RCC 7860 (cell line): ENCODE measurements at places on chromosomes 13 and 19.
A peak's percentile ranks its signal among the peaks of the same experiment; 100 is the strongest.

DNA sequence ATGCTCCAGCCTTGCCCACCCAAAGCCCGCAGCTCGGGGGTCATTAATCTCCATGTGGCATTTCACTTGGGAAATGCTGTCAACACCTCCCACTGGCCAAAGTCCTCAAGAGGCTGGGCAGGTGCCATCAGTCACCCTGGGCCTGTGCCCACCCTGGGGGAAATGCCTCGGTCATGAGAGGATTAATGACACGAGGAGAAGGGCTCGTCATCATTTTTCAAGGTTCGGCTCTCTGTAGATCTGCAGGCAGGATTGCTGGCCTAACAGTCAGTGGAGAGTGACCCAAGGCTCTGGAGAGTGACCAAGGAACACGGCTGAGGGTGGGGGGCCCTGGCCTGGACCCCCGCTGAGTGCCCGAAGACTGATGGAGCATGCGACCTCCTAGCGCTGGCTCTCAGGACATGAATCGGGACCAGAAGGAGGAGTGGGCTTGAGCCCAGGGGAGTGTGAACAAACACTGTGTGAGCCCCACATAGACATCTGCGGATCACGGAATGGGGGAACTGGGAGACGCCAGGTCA is 15.2 kb upstream of the KCTD15 start:
- DNase-seq = no peak

DNA sequence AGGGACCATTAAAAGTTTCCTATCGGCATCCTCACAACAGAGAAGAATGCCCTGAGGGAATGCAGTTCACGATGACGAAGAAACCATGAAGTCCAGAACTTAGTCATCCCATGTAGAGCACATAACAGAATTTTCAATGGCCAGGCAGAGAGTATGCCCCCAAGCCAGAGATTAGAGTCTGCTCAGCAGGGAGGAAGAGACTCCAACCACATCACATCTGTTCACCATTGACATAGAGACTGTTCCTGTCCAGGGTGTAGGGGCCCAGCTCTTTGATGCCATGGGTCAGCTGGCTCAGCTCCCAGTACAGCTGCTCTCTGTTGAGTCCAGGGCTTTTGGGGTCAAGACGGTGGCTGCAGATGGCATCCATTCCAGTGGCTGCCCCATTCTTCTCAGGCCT is 68.2 kb downstream of the MBD3L1 start:
- no peak for DNase-seq

DNA sequence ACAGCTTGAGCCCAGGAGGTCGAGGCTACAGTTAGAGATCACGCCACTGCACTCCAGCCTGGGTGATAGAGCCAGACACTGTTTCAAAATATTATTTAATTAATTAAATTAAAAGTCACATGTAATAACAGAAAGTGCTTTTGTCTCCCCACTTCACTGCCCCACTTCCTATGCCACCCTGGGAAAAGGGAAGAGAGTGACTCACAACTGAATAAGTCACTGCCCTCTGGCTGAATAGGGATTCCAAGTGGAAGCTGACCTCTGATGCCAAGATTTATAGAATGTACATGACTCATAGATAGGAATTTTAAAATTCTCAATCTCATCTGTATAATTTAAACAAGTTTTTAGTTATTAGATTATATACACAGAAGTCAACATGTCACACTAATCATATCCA is 22.2 kb upstream of the ERVV-1 start:
- peak; percentile 79 for DNase-seq

DNA sequence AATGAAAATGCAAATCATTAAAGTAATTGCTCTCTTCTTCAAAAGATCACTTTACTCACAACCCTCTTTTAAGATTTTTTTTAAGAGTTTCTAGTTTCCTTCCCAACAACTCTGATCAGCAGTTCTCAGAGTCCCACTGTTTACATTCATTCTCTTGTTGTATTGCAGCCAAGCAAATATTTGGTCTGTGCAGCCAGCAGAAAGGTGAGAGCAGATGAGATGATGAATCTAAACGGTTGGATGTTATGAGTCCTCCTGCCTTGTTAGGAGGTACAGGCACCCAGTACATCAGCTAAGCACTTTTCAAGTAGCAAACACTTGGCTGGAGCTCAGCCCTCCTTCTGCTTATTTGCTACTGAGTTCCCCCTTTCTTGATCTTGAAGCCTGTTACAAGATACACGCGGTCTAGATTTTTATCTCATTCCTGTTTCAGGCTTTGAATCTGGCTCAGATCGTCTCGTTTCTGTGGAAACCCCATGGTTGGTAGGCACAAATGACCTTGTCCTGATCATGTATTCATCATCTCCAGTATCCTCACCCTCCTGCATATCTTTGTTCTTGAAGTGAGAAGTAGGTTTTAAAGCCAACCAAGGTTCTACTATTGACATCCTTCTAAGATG is 300.7 kb downstream of the DCT start:
- no peak for DNase-seq

GRCh38 chr19:19566306-19566705 is 28.2 kb downstream of the CILP2 start:
- DNase-seq = peak; percentile 38

DNA sequence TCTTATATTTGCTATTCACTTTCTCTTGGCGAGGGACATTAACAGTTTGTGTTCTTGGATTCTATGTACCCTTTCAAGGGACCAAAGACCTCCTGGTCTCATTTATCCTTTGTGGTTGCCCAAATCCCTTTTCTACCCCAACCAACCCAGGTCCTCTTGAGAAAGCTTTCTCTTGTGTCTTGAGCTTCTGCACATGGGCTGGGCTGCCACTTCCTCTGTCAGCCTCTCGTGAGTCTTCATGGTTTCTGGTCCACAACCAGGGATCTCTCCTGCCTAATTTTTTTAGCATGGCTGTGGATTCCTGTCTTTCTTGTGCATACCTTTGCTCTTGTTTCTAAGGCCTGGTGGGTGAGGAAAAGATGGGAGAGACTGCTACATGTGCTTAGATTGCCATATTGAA is 14.9 kb downstream of the TIMM13 start:
- DNase-seq = no peak

GRCh38 chr19:39532233-39533002 is at the start of gene EID2B:
TSS of gene EID2B (minus strand) at chr19:39532852. CDS start at chr19:39532802, 50 bp downstream.
- peak; percentile 89 for DNase-seq

DNA sequence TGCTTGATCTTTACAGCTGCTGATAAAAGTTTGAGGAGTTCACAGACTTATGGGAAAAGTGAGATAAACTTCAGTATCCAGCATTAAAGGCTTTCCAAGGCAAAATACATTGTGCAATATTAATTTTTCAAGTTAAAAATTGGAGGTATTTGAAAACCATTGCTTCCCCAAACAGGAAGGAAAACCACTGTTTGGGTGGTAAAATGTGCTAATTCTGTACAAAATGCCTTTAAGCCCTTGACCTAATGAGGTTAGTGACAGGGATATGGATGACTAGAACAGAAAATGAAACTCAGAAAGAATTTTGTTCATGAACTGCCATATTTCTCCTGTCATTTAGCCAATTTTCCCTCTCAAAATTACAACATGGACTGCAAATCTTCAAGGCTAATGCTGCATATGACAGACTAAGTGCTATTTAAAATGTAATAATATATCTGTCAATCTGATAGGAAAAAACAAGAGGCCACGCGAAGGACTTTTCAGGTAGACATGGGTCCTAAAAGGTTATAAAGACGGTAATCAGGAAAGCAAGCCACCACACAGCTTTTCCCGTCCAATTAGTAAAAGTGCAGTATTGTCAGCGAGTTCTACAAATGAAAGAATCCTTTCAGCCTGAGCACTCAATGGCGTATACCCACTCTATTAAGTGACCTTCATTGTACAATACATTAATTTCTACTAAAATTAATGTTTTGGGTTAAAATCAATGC is 212.8 kb downstream of the ENOX1 start:
- DNase-seq = no peak

DNA sequence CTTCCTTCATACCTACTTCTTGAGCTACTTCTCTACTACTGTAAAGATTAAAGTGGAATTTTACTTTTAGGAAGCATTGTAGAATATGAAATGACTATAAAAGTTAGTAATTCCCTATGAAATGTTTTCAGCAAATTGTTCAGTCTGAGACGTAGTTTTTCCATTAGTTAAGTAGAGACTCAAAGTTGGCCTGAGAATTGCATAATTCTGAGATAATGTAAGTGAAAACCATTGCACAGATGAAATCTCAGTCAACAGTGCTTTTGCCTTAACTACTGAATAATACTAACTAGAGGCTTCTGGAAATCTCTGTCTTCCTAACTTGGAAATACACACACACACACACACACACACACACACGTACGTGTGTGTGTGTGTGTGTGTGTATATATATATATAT is 125.9 kb downstream of the FGF14 start:
- DNase-seq = no peak

- DNase-seq = no peak
Measured at GRCh38 chr19:29315556-29316190, 102.7 kb upstream of the UQCRFS1 start.

GRCh38 chr19:30316000-30316491 is 56.1 kb upstream of the ZNF536 start:
- no peak for DNase-seq

- no peak for DNase-seq
Measured at GRCh38 chr19:8320564-8321066, 560 bp downstream of the NDUFA7 start.

DNA sequence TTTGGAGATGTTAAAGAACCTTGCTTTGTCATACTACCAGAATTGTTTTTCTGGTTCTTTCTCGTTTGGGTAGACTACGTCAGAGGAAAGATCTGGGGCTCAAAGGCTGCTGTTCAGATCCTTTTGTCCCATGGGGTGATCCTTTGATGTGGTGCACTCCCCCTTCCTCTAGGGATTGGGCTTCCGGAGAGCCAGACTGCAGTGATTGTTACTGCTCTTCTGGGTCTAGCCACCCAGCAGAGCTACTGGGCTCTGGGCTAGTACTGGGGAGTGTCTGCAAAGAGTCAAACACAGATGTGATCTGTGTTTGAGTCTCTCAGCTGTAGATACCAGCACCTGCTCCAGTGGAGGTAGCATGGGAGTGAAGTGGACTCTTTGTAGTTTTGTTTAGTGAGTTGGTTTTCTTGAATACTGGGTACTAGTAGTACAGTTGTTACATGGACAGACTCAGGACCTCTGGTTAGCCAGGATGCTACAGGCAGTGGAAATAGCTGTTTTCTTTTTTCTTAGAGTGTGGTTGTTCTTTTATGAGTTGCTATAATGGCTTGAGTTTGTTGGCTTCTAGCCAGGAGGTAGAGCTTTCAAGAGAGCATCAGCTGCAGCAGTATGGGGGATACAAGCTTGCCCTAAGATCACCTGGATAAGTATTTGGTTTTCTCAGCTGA is 34.4 kb downstream of the DNAJC15 start:
- DNase-seq = no peak

- no peak for DNase-seq
Measured at GRCh38 chr19:18800636-18801035, 9.5 kb upstream of the COMP start.

DNA sequence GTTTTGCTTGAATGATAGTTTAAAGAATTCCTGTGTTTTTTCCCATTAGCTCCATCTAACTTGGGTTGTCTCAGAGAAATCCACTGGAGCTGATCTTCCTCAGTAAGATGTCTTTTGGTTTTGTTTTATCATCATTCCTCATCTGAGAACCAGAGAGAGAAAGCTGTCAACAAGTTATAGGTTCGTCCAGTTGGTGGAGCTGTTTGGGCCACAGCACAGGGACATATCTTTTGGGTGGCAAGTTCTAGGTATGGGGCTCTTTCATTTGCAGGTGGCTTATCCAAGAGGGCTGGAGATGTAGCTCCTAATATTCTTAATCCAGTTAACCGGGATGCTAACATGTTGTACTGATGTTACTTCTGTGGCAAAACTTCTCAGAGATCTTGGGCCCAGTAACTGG is 174.2 kb downstream of the KCNRG start:
- DNase-seq = no peak

- DNase-seq = no peak
Measured at GRCh38 chr19:36401475-36401874, 17.0 kb downstream of the ZFP82 start.

- no peak for DNase-seq
Measured at GRCh38 chr13:20714563-20715329, 11.2 kb downstream of the IL17D start.

GRCh38 chr13:71068041-71068440 is 799.0 kb downstream of the DACH1 start:
- no peak for DNase-seq

GRCh38 chr13:63190742-63191141 is 1775.1 kb upstream of the PCDH20 start:
- peak; percentile 92 for DNase-seq

GRCh38 chr13:57874530-57874929 is 243.0 kb downstream of the PCDH17 start:
- no peak for DNase-seq

DNA sequence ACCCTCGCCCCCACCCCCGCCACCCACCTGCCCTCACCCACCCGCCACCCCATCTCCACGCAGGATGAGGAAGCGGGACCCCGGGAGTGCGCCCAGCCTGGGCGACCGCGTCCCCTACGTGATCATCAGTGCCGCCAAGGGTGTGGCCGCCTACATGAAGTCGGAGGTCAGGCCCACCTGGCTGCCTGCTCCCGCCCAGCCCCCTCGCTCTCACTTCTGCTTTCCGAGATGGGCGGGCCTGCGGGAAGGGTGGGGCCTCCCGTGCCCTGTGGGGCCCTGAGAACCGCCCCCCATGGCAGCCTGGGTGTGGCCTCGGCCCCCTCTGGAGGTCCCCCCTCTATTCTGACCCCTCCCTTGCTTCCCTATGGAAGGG is 3.1 kb upstream of the SPIB start:
- DNase-seq = no peak

DNA sequence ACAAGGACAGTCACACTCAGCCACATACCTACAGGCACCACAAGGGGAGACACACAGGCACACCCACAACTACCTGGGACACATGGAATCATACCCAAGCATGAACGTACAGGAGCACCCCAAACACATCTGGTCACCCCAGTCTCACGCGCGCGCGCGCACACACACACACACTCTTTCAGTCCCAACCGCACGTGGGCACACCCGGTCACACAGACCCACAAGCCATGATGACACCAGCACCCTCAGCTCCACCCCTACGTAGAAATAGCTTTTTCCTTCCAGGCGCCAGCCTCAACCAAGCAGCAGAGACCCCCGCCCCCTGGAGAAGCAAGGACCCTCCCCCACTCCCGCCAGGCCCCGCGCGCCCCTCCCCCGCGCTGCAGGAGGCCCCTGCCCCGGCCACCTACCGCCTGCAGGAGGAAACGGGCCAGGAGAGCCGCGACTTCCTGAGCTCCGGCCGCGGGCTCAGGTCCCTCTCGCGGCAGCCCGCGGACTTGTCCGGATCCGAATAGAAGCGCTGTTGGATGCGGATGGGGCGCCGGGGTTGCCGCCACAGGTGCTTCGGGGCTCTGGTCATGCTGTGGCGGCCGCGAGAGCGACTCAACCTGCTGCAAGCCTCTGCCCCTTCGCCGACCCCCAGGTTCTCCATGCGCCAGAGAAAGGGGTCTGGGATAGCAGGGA is 6.4 kb upstream of the PDE4C start:
- no peak for DNase-seq

- no peak for DNase-seq
Measured at GRCh38 chr19:14354445-14354844, 26.8 kb upstream of the ADGRE5 start.

GRCh38 chr13:84137292-84137691 is 255.0 kb upstream of the SLITRK1 start:
- peak; percentile 55 for DNase-seq
